Esophagus squamous epithelium (tissue), 5 donors: ENCODE measurements at places on chromosomes 1 and 21.

DNA sequence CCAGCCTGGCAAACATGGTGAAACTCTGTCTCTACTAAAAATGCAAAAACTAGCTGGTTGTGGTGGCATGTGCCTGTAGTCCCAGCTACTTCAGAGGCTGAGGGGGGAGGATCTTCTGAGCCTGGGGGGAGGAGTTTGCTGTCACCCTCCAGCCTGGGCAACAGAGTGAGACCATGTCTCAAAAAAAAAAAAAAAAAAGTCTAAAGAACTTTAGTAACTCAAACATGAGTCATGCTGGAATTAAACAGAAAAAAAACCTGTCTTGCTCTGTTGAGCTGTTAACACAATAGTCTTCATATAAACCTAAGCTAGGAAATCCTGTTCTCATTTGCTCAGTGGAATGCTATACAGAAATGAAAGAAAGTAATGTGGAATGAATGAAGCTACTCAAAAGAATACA lies 16.7 kb upstream of the DISP1 start:
- no peak for DNase-seq

DNA sequence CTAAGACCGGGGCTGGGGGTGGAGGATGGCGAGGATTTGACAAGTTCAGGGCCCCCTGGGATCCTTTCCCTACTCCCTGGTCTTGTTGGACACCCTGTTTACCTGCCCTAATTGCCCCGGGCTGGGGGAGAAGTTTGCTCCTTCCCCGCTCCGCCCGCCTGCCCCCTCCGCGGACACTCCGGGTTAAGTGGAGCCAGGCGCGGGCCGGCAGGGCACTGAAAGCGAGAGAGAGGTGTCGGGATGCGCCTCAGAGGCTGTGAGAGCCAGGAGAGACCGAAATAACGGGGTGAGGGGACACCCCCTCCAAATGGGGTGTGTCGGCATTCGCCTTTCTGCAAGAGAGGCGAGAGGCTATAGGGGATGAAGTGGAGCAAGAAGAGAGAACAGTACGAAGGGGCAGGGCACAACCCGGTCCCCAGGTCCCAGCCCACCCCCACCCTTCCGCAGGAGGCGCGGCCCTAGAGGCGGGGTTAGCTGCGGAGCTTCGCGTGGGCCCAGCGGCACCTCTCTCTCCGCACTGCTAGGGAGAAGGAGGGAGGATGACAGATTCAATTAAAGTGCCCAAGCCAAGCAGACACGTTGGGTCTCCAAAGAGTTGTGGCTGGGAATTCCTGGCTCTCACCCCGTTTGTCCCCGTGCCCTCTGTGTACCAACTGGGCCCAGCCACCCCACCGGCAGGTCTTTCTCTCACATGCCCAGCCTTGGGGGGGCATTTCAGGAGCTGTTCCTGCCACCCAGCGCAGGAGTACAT lies 3.8 kb downstream of the EFNA3 start:
- DNase-seq: no peak

DNA sequence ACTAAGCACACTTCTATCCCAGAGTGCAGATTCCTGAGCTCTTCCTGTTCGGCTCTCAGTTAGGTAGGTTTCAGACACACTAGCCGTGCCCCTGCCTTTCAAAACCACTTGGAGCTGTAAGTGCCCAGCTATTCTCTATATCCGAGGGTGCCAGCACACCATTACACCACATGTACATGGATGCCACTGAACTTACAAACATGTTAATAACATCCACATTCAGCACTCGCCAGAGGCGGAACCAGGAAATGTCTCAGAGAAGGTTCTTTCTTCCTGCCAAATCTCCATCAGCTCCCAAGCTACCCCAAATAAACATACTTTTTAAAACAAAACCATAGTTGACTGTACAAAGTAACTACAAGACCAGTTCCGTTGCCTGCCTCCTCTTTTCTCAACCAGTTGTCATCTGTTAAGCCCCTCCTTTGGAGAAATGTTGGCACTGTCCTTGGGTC lies 78.4 kb upstream of the CTTNBP2NL start:
- DNase-seq: no peak

DNA sequence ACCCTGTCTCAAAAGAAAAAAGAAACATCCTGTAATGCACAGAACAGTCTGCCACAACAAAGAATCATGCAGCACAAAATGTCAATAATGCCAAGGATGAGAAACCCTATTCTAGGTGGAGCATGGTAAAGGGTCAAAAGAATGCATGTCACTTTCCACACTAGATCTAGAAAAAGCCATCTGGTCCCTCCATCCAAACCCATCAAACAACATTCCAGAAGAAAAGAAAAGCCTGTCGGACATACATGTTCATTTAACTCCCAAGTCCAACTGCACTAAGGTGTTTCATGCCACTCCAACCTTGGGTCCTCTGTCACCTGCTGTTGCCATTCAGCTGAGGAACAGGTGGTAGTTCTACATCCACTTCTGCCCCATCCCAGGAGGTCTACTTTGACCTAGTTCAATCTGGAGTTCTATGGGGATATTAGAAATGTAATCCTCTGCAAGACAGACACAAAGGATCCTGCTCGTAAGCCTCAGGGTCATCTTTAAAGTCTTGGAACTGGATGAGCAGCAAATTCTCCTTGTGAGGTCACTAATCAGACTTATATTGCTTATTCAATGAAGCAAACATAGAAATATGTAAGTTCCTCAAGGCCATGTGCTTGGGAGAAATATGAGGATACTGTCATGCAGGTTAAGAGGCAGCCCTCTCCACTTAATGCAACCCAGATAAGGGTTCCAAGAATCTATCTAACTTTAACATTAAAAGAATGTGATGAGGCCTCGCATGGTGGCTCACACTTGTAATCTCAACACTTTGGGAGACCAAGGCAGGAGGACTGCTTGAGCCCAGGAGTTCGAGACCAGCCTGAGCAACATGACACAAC lies 3.7 kb downstream of the DEDD start:
- no peak for DNase-seq

DNA sequence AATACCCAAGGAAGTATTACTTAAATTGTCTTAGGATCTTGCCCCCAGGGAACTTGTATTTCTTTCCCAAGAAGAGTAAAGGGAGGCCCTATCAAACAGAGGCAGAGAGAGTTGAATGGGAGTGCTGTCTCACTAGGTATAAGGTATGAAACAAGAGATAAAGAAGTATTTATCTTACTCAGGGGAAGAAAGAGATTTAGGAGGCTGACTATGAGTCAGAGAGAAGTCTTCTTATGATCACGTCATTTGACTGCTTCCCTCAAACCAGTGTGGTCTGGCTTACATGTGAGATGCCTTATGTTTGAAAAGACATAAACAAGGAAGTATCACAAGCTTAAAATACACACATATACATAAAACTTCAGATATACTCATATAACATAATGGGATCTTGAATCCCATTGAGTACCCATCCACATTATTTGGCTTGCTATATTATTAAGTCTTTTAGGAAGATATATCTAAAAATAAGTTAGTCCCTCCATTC lies 29.6 kb downstream of the DUSP10 start:
- no peak for DNase-seq

GRCh38 chr1:58768191-58768731 lies 15.6 kb downstream of the JUN start:
- no peak for DNase-seq

DNA sequence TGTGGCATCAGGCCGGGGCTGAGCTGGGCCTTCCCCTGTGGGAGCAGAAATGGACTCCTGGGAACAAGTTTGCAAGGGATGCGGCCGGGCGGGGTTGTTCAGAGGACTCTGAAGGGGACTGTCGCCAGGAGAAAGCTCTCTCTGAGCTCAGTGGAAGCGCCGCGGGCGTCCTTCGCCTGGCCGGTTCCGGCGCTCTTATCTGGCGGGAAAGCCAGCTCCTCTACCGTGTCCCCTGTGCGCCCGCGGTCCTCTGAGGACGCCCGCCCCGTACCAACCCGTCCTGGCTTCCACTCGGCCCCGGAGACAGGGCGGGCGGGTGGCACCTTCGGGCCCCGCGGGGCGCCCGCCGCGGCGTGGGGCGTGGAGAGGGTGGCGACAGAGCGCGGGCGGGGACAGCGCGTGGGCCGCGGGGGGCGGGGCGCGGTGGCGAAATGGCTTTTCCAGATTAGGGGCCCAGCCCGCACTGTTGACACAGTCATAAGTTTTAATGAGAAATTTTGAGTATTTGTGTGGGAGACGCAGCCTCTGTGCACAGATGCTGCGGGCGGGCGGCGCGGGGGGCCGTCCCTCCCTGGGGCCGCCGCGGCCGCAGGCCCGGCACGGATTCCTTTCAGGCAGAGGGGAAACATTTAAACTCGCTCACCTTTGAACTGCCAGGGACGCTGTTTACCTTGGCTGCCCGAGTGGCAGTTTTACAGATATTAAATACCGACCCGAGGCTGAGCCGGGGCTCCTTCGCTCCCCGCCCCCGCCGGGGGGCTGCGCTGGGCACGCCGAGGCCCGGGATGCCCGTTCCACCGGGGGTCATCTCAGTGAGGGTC lies 70.2 kb downstream of the FOXD2 start:
- DNase-seq: no peak

GRCh38 chr1:232574889-232575762 lies 54.8 kb downstream of the SIPA1L2 start:
- no peak for DNase-seq

- no peak for DNase-seq
Observed at GRCh38 chr1:224579526-224579925, 36.6 kb upstream of the CNIH3 start.

DNA sequence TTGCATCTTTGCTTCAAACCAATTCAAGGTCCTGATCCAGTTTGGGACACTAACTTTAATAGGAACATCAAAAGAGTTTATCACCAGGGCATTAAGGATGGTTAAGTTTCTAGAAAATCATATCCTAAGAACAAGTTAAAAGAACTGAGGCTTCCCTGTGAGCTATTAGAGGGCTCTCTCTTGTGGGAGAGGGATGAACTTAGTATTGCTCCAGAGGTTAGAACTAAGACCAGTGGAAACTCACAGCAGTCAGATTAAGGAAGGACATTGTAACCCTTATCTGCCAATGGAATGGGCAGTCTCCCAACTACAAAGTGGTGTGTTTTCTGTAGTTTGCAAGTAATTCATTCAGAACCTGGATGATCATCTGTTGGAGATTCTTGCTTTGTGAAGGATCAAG lies 36.8 kb downstream of the UBE2U start:
- DNase-seq: no peak

DNA sequence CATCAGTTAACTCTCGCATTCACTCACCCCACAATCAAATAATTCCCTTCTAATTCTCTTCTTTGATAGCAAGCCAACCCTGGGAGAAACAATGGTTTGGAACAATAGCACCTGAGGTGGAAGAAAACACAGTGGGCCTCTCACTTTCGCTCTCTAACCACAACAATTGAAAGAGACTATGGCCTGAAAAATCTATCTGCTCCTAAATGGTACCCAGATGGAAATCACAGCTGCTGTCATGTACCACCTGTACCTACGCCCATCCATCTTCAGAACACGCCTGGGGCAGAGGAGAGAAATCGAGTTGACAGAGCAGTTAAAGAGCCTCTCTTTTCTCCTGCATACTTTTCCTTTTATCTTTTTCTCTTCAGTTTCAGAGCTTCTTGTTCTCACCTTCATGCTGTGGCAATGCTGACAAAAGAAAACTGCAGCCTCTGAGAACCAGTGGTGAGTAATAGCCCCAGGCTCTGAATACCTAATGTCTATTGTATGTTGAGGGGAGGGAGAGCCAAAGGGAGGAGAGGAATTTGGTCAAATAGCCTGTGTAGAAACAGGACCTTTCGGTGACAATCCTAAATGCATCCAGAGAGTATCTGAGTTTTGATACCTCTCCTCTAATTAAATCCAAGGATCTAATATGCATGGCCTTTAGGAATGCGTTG lies 57.7 kb downstream of the ZC3H11B start:
- no peak for DNase-seq

DNA sequence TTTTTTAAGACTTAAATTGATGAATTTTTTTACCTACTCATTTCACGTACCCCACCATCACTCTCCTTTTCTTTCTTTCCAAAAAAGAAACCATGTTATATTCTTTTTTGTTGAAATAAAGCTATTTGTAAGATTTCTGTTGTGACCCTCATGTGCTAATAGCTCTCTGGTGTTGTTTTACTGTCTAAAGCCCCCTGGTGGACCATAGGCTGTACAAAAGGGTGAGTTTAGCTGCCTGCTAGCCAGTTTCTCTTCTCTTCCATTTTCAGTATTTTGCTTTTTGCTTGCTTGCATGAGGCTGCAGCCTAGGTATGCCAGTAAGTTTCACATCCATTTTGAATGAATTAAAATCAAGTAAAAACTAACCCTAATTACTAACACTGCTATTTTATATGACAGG lies 15.6 kb upstream of the VAMP3 start:
- no peak for DNase-seq

- no peak for DNase-seq
Observed at GRCh38 chr1:92585831-92586230, 99.1 kb upstream of the GFI1 start.

DNA sequence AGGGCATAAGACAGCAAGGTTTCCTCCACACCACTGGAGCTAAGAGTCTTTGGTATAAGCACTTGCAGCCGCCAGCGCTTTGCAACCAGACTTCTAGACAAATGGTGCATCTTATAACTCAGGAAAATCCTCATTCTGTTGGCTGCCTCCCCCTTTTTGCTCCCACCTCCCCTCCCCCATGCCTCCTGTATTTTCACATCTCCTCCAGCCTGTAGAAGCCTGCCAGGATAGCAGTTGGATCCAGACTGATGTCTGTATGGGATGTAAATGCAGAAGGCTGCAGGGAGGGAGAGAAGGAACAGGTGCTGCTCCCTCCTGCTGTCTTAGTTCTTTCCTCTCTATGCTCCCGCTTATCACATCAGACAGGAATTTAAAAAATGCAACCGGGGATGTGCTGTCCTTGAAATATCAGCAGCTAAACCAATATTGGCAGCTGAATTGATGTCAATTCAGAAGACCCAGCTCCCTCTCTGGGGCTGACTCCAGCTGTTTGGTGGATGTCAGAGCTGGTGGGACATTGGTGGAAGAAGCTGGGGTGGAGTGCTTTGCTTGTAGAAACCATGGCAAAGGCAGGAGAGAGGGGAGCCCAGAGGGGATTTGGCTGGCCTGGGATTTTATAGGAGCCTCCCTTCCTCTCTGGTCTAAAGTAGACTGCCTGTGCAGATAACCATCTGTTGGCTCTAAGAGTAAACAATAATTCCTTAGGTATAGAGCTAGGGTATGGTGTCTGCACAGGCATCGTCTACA lies 53.5 kb downstream of the NFASC start:
- no peak for DNase-seq

- DNase-seq: no peak
Observed at GRCh38 chr1:7500381-7501083, 270.6 kb upstream of the VAMP3 start.

GRCh38 chr1:58874342-58874741 lies 90.5 kb upstream of the JUN start:
- DNase-seq: no peak

- DNase-seq: no peak
Observed at GRCh38 chr1:170461762-170462384, 70.1 kb upstream of the GORAB start.

DNA sequence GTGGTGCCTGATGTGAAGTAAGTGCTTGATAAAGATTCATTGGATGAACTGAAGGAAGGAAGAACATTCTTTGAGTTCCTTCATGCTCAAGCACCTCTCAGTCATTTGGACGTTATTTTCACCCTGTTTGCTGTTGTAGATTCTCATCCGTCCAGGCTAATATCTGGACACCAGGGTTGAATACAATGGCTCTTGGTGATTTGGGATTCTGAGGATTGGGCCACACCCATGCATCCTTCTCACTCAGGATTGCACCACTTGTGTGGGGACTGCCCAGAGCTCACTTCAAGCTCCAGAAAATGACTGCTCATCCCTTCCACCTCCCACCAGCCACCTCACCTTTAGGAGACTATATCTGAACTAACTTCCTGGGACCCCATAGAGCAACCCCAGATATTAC lies 117.1 kb upstream of the IPO9 start:
- no peak for DNase-seq
